ENCODE measurements at places on chromosomes 12 and 14.

DNA sequence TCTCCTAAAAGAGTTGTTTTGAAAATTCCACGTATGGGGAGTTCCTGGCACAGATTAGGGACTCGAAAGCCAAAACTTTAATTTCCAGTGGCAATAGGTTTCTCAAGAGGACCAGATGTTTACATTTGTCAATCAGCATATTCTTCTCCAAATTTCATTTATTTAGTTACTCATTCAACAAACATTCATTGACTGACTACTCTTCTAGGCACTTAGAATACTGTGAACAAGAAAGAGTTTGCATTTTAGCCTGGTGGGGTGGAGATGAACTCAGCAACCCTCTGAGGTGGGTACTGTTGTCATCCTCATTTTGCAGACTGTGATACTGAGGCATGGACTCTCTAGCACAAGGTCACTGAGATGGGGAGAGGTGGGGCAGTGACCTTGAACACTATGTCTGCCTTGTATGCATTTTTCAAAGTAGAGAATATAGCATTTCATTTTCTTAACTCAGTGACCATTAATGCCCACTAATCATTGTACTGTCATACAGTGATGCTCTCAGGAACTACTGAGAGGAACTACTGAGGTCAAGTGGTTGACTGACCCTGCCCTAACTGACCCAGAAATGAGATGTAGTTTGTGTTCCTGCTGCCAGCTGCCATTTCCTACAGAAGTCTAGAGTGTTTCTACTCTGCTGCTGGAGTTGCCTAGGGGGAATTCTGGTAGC, 2.2 kb downstream of the L3HYPDH start:
- peak; percentile 58 for DNase-seq

DNA sequence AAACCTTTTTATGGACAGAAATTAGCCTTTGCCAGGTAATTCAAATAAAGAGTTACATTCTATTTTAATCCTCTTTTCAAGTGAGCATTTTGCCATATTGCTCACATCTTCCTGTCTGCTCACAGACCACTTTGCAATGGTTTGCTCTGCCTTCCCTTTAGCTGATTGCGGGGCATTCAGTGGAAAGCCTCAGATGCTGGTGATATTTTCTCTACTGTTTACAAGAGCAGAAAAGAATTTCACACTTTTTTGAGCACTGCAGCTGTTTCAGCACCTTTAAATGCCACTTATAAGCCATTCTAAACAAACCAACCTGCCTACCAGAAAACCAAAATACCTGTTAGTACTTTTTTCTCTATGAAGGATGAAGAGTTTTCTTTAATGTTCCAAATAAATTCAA, 195.7 kb upstream of the LRIG3 start:
- DNase-seq = no peak

- DNase-seq = no peak
Measured at GRCh38 chr12:6929466-6930452, 2.0 kb downstream of the ATN1 start.

DNA sequence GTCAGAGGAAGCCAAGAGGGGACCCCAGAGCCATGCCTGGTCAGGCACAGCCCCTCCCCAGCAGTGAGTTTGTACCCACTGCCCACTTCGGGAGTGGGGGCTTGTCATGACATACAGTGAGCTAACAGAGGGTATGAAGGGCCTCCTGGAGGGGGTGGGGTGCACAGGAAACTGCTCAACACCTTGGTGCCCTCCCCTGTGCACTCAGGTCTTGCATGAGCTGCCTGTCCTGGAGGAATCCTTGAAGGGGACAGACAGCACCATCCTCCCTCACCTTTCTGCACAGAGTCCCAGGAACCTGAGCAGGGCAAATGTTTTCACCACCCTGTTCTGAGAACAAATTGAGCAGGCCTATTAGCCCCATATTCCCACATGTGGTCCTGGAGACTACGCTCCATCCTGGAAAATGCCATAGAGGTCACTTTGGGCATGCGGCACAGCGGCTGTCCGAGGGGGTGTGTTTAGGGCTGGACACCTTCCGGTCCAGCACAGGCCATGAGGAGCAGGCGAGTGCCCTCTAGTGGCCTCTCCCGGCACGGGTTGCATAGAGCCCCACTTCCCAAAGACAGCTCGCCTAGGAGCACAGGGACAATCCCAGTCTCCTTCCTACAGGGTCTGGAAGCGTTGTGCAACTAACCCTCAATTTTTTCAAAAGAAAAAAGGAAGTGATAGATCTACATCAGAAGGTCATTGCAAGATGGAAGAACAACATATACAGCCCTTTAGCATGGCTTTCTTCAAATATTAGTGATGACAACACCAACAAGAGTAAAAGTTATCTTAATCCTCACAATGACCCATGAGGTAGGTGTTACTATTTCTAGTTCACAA, 31.9 kb upstream of the ZFP36L1 start:
- no peak for DNase-seq

DNA sequence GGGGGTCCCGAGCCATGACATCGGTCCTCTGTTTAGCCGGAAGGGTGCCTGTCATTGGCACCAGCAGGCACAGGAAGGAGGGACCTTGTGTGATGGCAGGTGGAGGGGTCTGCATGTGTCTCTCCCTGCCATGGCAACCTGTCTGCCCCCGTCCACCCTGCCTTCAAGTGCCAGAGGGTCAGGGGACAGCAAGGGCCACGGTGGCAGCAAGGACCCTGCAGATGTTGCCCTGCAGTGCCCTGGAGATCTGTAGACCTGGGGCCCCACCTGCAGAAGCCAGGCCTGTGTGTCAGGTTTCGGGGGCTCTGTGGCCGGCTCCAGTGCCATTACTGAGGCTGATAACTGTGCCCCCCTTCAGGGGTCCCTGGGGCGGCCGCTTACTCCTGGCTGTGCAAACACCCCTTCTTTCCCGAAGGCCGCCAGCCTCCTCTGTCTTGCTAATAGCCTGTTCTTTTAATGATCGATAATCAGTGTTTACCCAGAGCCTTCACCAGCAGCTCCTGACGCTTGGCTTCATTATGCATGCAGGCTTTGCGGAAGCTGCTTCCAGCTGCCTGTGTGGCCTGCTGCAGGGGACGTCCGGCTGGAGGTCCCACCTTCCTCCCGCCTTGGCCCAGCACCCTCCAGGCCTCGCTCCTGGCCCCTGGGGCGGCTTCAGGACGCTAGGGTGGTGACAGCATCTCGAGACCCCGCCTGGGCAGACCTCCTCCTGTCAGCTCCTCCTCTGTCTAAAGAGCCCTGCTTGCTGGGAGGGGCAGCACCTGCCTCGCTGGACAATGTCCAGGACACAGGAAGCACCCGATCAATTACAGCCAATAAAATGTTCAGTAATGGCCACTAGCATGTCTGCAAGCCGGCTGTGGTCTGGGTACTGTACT, 153.0 kb downstream of the KIF26A start:
- no peak for DNase-seq

GRCh38 chr14:32737621-32738020, 201.1 kb upstream of the NPAS3 start:
- DNase-seq = no peak

GRCh38 chr14:80055667-80056496, 155.4 kb downstream of the DIO2 start:
- DNase-seq = peak; percentile 22

GRCh38 chr12:124371366-124371765, 76.5 kb downstream of the RFLNA start:
- no peak for DNase-seq

DNA sequence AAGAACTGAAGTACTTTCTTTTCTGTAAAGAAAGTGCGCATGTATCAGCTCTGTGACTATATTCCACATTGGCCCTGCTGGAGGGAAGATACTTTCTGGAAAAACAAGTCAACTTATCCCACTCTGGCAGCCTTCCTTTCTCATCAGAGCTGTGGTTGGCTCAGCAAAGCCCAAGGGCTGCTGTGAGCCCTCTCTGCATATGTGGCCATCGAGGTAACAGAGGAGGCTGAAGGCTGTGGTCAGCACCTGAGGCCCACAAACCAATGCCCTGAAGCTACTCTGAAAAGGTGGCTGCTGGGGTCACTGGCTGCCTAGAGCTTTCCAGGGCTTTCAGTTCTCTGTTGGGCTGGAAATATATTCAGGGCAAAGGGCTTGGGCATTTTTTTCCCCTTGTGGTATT, 70.8 kb upstream of the IGF1 start:
- DNase-seq = no peak

- no peak for DNase-seq
Measured at GRCh38 chr14:65370801-65371248, 41.7 kb upstream of the FUT8 start.

DNA sequence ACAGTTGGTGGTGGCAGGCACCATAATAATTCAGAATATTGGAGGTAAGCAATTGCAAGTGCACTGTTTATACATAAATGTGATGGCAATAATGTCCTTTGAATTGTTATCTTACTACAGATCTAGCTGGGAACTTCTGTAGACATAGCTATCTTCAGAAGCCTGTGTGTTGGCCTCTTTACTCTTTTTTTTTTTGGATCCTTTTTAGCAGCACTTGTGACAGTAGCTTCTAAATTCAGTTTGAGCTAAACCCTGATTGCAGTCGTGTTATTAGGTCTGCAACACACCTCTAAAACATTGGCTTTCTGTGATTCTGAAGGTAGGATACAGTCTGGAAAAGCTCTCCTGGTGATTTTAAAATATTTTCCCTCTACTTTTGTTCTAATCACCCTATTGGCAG, 38.5 kb downstream of the SLC38A6 start:
- no peak for DNase-seq

DNA sequence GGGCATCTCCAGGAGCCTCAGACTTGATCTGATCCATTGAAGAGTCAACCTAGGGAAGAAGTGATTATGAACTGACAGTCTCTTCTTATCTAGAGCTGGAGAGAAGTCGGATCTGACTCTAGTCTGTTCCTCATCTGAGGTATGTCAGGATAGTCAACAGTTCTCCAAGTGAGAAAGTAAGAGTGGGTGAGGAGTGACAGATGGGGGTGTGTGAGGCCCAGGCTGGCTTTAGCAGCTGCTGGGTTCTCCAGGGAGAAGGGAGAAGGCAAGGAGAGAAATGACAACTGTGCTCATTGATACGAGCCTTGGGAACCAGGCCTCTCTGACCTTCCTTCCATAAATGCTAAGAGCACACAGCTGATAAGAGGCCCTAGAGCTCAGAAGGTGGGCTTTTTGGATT, 53.3 kb downstream of the IRAK3 start:
- DNase-seq = no peak

- no peak for DNase-seq
Measured at GRCh38 chr12:46261646-46262045, 7.2 kb downstream of the SLC38A1 start.

DNA sequence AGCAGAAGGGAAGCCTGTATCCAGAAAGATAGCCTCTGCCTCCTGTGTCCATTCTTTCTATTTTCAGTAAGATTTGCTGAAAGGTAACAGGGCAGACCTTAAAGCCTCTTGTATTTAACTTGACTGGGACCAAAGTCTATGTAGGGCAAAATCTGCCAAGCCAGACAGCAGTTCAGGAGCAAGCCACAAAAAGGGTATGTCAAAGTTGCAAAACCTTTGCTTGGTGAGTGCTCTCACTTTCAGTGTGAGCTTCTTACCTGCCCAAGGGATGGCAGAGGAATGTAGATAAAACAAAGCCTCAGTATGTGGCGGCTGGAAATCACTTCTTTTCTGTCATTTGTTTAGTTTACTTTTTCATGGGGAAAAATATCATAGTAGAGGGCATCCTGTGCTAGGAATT, 63.1 kb downstream of the PLEKHG7 start:
- no peak for DNase-seq

DNA sequence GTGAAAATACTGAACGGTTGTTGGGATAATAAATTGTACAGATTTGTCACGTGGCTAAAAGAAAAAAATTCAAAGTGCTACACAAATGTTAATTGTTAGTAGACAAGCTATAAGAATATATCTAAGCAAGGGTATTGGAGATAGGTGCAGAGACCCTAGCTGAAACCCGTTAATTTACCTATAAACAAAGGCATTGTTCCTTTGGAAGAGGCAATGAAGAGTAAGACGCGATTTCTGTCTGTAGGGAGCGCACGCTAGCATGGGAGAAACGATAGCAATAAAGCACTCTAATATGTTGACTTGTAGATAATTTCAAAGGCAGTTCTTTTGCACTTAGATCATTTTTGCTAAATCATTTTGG, 565 bp downstream of the CCDC77 start:
- no peak for DNase-seq

DNA sequence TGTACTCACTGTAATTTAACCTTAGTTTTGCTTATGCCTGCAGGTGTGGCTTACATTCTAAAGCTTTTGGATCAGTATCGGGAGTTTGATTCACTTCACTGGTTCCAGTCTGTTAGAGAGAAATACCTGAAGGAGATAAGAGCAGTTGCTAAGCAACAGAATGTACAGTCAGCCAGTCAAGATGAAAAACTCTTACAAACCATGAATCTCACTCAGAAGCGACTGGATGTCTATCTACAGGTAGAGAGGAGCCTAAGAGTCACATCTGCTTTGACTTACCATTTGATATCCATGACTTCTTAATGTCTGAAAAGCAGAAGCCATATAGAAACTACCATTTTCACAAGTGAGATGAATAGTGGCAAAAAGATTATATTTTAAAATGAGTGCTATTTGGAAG, 56.5 kb downstream of the WASHC4 start:
- DNase-seq = no peak

GRCh38 chr12:18391151-18391550, 129.8 kb downstream of the PIK3C2G start:
- DNase-seq = no peak

DNA sequence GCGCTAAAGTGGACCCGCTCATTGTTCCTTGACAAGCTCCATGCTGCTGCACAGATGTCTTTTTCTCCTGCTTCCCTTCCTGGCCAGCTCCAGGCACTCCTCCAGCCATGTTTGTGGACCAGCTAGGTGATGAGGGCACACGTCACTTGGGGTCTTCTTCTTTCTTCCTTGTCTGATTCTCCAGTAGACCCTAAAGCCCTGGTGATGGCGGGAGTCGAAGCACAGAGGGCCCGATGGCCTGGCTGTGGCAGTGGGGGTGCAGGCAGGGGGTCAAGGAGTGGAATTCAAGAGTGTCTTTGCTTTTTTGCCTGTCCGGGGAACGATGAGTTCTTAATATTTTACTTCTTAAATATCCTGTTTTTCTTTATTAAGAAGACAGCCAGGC, 23.0 kb upstream of the AMN start:
- no peak for DNase-seq

DNA sequence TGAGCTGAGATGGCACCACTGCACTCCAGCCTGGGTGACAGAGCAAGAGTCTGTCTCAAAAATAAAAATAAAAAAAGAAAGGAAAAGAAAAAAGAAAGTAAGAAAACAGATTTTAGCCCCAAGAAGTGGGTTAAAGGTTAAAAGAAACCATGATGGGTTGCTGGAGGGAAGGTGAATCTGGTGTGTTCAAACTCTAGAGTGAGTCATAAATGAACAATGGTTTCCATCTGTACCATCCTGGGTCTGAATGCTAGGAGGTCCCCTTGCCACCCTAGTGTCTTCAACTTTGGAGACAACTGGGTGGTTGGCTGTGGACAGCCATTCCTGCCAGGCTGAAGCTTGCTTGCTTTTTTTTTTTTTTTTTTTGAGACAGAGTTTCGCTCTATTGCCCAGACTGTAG, 1.6 kb upstream of the RPS26 start:
- no peak for DNase-seq

DNA sequence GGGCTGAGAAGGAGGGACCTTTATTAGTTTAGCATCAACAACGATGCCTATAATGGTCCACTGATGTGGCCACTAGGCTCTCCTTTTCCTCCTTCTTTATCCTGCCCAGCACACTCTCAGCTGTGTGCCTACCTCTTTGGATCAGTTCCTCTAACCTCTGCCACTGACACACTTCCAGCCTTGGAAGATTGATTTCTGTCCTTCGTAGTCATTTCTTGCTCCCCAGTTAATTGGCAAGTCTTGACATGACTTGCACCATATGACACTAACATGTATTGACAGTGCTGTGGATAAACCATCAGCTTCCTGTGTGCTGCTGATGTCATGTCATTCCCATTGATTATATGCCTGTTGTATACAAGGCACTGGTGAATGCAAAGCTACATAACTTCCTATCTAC, 90.2 kb upstream of the PLEKHG7 start:
- DNase-seq = no peak

- DNase-seq = no peak
Measured at GRCh38 chr12:57381693-57382220, 49.1 kb downstream of the R3HDM2 start.

Data from fibroblast of skin of left biceps (primary cell).